ENCODE measurements at places on chromosomes 11 and 22.

GRCh38 chr22:27476729-27477128 lies 324.8 kb downstream of the MN1 start:
- no peak for DNase-seq

DNA sequence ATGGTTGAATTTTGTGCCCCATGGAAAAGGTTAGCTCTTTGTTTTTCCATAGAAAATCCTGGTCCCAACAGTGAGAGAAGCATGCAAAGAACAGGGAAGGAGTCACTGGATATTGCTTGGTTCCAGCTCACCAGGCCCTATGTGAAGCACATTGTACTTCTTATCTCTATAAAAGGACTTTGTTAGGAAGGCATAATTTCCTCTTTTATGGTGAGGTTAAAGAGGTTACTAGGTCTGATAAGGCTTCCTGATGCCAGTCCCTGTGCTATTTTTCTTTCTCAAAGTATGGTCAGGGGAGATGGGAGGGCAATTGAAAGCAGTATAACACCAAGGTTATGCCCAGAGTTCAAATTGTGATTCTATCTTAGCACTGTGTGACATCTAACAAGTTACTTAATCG lies 162.6 kb downstream of the KIF18A start:
- DNase-seq, result no peak

DNA sequence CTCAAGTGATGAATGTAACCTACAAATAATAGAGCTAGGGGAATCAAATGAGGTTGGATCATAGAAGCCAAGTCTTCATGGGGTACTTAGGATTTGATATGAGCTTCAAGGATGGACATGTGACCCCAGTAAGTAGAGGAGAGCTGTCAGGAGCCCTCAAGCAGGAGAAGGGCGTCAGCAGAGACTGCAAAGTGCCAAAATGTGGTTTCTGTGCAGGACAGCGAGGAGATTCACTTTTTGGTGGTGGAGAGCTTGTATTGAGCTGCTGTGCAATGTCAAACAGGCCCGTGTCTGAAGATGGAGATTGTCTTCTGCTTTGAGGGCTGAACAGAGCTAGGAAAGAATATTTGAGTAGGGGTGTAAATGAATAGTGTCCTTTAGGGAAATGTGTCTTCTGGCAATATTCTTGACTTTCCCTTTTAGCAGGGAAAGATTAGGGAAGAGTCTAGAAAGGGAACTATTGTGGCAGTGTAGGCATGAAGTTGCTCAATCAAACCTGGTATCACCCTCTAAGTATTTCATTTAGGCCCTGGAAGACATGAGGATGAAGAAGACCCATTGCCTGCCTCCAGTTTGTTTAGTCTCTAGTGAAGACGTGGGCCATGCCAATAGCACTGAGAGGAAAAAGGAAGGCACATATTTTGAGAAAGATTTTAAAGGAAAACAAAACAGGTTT lies 31.2 kb upstream of the SORL1-AS1 start:
- no peak for DNase-seq

GRCh38 chr22:47218671-47219070 lies 456.2 kb downstream of the TBC1D22A start:
- no peak for DNase-seq

DNA sequence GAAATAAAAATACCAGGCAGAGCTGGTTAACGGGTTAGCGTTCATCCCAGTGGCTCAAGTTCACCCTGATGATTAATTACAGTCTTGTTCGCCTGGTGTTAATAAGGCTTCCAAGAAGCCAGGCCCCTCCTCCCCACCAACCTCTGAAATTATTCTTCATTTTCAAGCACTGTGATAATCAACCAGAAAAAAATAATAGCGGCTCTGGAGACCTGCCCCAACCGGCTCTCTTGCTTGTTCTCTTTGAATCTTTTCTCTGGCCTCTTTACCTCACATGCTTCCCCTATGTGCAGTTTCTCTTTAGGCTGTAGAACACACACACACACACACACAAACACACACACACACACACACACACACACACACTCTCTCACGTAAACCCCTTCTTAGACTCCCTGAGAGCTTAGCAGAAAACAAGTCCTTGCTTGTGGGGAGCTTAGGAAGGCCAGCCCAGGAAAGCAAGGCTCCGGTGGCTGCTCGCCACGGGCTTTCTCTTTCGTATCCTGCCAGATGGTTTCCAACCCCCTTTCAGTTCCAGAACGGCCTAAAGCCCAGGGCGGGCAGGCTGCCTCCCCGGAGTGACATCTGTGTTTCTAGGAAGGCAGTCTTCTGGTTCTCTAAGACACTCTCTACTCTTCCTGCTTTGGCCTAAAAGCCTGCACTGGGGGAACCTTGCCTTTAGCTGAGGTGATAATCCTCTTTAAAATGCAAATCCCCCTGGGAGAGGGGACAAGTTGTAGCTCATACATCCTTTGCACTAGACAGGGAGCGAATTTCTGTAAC lies 106.4 kb upstream of the SESN3 start:
- DNase-seq, result no peak

GRCh38 chr11:117997406-117997805 lies 11.2 kb downstream of the IL10RA start:
- no peak for DNase-seq

DNA sequence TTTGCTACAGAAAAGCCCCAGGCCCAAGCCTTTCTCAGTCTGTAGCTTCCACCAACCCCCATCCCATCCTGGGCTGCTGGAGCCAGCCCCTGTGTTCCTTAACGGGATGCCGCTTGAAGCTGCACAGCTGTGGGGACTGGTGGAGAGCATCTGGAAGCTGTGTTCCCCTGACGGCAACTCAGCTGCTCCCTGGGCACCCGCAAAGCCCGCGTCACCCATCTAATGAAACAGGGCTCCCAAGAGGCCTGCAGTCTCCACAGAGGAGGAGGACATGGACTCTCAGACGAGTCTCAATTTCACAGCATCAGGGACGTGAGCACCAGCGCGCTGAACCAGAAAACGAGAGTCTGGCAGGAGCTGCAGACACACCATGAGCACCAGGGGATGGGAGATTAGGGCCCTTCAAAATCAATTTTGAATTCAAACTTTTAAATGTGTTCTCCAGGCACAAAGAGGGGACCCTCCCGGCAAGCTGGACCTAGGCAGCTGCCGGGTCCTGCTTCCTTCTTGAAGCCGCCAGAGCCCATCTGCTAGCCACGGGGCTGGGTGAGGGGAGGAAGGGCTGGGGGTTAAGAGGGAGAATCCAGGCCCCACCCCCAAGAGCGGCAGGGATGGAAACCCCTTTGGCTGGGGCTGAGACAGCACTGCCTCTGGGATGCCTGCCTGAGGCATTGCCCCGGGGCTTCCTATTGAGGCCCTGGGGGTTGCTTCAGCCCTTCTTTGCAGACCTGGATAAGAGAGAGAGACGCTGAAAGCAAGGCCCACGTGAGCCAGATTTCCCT lies 21.0 kb downstream of the LMO1 start:
- no peak for DNase-seq

GRCh38 chr22:43882122-43882767 lies 9.6 kb downstream of the PNPLA5 start:
- DNase-seq, result no peak

- no peak for DNase-seq
Measured at GRCh38 chr11:64833198-64833502, 11.3 kb downstream of the CDC42BPG start.

DNA sequence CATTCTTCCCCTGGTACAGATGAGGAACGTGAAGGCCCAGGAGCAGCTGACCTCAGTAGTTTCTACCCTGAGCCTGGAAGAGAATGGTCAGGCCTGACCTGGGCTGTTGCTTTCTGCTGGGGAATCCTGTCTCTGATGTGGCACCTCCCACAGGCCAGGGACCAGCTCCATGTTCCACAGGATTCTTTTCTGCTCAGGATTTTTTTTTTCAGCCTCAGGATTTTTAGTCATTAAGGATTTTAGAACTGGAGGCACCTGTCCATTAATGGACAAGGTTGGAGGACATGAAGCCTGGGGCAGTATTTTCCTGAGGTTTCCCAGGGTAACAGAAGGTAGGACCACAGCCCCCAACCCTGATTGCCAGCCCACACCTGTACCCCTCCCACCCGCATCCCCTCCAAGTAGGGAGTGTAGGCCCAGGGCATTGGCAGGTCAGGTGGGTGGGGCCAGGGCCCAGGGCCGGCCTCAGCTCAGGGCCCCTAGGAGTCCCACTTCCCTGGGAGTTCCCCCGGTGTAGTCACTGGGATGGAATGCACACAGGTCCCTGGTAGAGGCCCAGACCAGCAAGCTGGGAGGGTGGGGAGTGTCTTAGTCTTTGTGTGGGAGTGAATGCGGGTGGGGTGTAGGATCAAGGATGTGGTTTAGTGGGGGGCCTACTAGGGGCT lies 16.1 kb downstream of the BIK start:
- no peak for DNase-seq

- no peak for DNase-seq
Measured at GRCh38 chr11:2700415-2701211, 819 bp upstream of the KCNQ1OT1 start.

- DNase-seq, result no peak
Measured at GRCh38 chr11:106684944-106685343, 333.3 kb downstream of the GUCY1A2 start.

- no peak for DNase-seq
Measured at GRCh38 chr11:100434821-100435641, 252.1 kb upstream of the ARHGAP42 start.

DNA sequence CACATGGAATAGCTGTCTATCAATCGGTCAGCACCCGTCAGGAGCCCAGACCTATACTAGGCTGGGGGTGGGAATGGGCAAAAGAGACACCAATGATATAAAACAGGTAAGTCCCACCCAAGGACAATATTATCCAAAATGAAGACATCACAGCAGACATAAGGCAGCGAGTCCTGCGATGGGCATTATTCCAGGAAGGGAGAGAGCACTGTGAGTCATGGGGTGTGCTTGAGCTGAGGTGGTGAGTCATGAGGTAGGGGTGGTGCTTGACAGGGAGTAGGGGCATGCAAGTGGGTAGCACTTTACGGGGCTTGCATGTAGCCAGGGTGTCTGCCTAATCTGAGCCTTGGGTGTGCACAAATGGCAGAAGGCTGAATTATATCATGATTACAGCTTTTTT lies 605.0 kb upstream of the CADM1 start:
- no peak for DNase-seq

GRCh38 chr11:63663809-63664208 lies 7.4 kb downstream of the ATL3 start:
- no peak for DNase-seq

GRCh38 chr11:128357073-128357472 lies 230.3 kb downstream of the ETS1 start:
- DNase-seq, result no peak

DNA sequence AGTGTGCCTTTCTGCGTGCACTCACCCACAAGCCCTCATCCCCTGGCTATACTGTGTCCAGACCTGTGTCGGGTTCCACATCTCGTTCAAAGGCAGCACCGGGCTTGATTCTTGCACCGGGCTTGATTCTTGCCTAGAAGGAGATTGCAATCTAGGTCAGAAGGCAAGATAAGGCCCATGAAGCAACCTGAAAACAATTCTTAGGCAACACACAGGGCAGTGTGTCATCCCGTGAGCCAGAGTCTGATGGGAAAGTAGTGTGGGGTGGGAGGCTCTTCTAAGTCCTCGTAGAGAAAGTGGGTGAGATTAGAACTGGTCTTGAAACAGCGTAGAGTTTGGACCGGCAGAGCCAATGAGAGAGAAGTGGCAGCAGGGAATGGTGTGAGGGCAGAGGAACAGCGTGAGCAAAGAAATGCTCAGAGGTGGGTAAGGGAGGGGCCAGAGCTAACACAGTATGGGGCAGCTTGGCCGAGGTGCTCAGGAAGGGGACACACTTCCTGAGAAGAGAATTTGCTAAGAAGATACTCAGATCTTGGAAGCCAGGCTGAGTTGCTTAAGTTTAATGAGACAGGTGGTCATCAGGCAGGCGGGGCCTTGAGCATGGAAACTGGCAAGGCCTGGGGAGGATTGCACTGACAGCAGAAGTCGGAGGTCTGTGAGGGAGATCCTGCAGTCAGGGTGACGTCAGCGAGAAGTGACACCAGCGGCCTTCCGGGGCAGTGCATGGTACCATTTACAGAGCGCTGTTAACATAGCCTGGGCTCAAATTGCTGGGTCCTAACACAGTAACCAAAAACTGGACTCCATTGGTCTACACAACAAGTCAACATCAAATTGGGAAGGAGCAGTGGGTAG lies 40.7 kb upstream of the DKK3 start:
- DNase-seq, result no peak

- DNase-seq, result no peak
Measured at GRCh38 chr11:118260353-118260752, 3.7 kb downstream of the MPZL2 start.

GRCh38 chr11:96045622-96046456 lies 121.9 kb upstream of the MTMR2 start:
- no peak for DNase-seq

DNA sequence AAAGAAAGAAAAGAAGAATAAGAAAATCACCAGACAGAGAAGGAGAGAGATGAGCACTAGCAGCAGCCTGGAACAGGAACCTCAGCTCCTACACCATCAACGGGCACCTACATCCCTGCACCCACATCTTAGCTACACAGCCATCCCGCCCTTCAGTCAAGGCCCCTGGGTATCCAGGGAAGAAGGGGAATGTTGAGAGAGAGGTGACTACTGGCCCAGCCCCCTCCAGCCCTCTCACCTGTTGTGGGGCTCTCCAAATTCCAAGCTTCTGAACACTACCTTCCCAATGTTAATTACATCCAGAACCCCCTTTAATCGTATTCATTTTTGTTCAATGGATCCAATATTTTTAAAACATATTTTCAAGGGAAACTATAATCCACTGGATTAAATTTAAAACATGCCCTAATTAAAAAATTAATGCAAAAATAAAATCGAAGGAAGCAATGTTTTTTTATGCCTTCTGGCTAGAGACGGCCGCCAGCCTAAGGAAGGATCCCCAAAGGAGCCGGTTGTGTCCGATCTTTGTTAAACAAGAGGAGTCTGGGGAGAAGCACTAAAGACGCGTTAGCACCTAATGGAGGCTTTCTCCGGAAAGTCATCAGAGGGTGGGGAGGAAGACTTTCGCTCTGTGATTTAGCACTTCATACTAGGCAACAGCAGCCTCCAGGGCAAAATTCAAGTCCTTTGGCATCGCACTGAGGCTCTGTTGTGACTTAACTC lies 9.5 kb downstream of the TPST2 start:
- no peak for DNase-seq

GRCh38 chr11:43969543-43969942 lies 27.1 kb downstream of the C11orf96 start:
- DNase-seq, result no peak

GRCh38 chr22:45314054-45314721 lies 4.5 kb downstream of the FAM118A start:
- no peak for DNase-seq

- no peak for DNase-seq
Measured at GRCh38 chr22:47371263-47372090, 609.0 kb downstream of the TBC1D22A start.

- DNase-seq, result no peak
Measured at GRCh38 chr22:23060612-23061400, 9.5 kb upstream of the GNAZ start.
